ENCODE measurements at places on chromosomes 16 and 17.

DNA sequence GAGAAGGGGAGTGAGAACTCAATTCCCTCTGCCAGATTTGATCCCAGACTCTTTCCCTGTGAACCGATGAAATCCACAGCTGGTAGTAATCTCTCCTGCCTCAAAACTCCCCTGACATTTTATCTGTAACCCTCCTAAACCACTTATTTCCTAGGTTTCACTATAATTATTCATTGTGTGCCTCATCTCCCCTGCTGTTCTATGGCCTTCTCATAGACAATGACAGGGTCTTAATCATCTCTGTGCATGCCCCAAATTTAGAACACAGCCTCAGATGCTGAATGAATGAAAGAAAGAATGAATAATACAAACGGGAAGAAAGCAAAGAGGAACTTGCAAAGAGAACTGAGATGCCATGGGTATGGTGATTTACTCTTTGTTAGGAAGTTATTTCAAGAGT, 451.1 kb downstream of the HS3ST3B1 start:
- DNase-seq: no peak

DNA sequence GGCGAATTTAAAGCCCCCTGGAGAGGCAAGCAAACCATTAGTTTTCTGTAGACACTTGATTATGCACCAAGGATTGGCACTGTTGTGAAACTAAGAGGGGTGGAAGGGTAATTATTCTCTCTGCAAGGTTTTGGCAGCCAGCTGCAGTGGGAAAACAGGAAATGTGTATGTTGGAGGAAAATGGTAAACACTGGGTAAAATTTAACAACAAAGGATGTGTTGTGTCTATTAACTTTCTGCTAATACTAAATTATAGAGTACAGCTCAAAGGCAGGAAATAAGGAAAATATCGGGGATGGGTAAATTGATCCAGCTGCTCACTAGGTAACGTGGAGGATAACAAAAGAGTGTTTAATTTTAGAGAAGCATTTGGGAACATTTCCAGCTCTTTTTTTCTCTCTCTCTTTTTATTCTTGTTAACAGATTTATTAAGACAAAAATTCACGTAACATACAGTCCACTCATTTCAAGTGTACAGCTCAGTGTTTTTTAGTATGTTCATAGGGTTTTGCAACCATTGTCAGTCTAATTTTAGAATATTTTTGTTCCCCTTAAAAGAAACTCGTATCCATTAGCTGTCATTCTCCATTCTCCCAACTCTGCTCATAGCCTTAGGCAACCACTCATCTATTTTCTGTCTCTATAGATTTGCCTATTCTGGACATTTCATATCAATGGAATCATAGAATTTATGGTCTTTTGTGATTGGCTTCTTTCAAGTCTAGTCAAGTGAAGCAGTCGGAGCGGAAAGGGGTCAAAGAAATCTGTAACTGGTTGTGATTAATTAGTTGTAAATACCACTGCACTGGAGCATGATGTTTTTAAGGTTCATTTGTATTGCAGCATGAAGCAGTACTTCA, 41.8 kb downstream of the TANGO6 start:
- no peak for DNase-seq

DNA sequence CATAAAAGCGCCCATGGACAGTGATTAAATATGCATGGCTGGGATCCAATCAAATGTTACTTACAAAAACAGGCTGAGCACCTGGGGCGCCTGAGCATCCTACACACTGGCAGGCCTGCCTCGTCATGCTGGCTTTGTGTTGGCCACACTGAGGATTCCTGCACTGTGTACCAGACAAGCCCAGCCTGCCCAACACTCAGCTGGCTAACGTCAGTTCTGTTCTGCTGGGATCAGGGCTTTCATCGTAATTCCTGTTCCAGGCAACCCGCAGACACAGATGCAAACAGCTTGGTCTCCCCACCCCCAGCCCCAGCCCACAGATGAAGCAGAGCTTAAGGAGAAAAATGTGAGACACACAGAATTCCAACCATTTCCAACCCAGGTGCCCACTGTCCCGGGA, 30.7 kb downstream of the PIMREG start:
- DNase-seq: no peak

DNA sequence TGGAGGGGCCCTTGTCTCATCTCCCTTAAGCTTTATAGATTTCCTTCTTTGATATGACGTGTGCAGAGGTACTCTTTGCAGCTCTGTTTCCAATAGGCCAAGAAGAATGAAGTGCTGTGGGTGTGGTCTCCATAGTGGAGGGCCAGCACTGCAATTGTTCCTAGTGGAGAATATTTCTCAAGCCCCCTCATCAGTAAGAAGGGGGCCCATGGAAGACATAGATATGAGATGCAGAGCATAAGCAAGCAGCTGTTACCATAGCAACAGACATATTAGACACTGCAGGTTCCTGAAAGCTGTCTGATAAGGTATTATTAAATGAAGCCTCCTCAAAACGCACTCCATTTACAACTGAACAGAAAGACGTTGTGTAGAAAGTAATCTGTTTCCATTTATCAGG, 240.7 kb downstream of the ZFHX3 start:
- DNase-seq: no peak

DNA sequence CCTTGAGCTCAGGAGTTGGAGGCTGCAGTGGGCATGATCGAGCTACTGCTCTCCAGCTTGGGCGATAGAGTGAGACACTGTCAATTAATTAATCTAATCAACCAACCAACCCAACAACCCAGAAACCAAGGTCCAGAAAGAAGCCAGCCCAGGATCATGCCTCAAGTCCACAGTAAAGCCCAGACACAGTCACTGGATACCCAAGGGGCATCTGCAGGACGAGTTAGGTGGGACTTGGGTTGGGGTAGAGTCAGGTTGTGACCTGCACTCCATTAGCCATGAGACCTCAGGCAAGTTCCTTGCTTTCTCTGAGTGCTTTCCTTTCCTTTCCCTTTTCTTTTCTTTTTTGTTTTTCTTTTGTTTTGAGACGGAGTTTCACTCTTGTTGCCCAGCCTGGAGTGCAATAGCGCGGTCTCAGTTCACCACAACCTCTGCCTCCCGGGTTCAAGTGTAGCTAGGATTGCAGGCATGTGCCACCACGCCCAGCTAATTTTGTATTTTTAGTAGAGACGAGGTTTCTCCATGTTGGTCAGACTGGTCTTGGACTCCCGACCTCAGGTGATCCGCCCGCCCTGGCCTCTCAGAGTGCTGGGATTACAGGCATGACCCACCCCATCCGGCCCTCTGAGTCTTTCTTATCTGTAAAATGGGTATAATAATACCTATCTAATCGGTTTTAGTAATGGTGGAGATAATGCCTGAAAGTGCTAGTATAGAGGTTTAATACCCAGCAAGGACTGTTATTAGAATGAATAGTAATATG, 3.5 kb upstream of the HSD17B1 start:
- no peak for DNase-seq

DNA sequence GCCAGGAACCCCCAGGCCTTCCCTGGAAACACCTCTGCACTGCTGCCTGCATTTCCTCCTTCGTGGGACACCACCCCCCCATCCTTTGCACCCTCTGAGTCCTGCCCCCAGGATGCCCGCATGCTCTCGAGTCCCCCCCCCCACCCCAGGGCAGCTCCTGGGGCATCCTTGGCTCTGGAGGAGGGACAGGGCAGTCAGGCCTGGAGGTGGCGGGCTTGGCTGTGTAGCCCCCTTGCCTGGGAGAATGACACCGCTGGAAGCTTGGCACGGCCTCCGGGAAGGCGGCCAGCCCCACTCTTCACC, 98.9 kb upstream of the GSE1 start:
- DNase-seq: peak; percentile 85

GRCh38 chr16:15928261-15929104, 20.9 kb upstream of the ABCC1 start:
- no peak for DNase-seq
